ENCODE measurements at places on chromosomes 3 and 15.

DNA sequence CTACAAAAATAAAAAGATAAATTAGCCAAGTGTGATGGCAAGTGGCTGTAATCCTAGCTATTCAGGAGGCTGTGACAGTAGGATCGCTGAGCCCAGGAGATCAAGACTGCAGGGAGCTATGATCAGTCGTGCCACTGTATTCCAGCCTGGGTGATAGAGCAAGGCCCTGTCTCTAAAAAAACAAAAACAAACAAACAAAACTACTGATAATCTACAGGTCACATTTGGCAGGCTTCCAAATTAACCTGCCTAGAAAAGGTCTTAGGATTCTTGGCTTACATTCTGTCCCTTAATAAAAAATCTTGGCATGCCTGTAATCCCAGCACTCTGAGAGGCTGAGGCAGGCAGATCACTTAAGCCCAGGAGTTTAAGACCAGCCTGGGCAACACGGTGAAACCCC lies 33.4 kb upstream of the SETD2 start:
- no peak for DNase-seq

DNA sequence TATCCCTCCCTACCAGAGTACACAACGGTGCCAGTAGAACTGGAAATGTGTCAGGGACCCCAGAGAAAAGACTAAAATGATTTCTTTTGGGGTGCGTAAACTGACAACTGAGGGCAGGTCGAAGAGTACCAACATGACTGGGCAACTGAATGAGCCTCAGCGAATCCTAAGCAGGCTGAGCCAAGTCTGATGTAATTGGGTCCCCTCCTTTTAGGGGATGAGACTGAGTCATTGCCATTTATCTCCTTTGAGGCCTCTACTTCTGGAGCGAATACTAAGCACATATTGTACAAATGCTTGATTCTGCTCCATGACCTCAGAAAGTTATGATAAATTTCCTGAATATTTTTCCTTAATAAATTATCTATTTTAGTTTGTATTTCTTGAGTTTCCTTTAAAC lies 17.3 kb upstream of the GPR156 start:
- no peak for DNase-seq

GRCh38 chr3:50173685-50174516 lies 17.5 kb upstream of the GNAT1 start:
- no peak for DNase-seq

DNA sequence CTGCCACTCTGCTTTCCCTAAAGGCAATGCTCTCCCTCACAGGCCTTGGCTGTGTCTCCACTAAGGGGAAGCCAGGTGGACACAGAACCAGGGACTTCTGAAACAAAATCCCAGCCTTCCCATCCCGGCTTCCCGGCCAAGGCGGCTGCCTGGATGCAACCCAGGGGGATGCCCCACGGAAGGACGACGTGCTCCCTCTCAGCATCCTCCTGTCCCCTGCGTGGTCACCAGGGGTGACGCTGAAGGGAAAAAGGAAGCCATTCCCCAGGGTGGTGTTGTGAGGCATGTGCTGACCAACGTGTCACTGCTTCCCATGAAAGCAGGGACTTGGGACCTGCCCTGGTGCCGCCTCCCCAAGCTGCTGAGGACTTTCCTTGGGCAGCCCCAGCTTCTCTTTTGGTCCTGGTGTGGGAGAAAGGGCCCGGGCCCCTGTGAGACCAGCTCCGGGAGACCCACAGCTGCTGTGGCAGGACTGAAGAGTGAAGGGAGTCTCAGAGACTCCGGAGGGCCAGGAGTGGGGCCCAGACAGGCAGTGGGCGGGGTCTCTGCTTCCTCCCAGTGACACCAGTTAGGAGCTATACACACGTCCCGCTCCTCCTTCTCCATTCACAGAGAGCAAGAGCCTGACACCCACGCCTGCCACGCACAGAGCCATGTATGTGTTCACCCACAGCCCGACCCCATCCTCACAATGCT lies 139.2 kb downstream of the NUP210 start:
- no peak for DNase-seq

- DNase-seq: no peak
These were observed 45.8 kb downstream of the ZNF710 start for GRCh38 chr15:90046911-90047392.

DNA sequence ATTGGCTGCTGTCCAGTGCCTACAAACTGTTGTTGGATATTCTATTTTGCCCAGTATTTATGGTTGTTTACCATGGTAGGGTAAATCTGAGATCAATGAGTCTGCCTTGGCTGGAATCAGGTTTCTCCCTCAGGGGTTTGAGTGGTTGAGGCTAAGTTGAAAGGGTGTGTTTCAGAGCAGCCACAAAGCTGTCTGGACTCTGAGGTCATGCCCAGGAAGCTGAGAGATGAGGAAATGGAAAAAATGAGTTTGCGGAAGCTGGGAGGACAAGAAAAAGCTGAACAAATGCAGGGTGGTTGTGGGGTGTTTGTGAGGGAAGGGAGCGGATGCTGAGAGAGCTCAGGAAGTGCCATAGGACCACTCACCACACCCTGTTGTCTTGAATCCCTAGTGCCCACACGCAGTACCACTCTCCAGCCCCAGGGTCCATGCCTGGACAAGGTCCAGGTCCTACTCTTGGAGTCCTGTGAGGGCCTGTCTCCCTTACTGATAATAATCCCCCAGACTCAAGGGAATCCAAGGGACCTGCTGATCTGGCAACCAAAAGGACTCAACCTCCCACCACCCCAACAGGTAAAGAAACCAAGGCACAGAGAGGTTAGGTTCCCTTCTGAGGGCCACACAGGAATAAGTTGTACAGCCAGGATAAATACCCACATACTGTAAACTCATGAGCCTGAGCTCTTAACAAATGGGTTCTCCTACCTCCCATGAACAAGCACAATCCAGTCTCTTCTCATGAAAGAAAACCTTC lies 81.6 kb downstream of the PPCDC start:
- peak; percentile 83 for DNase-seq

GRCh38 chr3:78728406-78729145 lies 1039.2 kb downstream of the ROBO1 start:
- peak; percentile 63 for DNase-seq

DNA sequence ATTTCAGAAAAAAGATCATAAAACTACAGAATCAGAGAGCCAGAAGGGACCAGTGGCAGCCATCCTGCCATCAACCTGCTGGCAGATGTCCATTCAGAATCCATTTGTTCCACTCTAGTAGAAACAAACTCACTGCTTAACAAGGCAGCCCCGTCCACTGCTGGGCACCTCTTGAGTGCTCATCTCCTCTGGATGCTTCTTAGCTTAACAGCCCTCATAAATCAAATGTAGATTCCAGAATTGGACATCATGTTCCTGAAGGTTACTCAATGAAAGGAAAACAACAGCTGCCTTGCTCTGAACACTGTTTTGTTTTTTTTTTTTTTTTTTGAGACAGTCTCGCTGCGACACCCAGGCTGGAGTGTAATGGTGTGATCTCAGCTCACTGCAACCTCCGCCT lies 37.3 kb downstream of the ABCC5 start:
- DNase-seq: no peak

DNA sequence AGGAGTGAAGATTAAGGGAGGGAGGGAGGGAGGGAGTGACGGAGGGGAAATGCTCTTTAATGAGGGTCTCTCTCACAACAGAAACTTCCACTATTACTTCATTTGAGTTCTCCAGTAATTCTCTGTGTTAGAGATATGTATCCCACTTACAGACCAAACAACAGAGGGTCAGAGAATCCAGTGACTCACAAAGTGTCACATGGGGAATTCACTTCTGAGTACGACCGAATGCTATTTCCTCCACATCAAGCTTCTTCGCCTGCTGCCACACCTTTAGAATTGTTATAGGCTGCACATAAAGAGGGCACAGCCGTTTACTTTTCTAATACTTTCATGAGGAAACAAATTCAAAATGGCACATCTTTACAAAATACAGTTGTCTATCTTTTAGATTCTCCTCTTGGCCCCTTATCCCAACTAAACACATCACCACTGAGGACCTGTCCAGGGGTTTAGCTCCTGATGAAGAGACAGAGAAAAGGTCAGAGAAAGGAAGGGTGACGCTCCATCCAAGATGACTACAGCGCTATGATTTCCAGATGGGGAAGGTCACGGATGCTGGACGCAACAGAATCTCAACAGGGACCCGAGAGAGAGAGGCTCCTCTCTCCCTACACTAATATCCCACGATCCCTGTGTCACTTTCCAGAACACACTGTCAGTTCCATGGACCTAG lies 119.0 kb downstream of the XXYLT1 start:
- peak; percentile 80 for DNase-seq

GRCh38 chr15:65583701-65584100 lies 27.2 kb downstream of the INTS14 start:
- peak; percentile 48 for DNase-seq

DNA sequence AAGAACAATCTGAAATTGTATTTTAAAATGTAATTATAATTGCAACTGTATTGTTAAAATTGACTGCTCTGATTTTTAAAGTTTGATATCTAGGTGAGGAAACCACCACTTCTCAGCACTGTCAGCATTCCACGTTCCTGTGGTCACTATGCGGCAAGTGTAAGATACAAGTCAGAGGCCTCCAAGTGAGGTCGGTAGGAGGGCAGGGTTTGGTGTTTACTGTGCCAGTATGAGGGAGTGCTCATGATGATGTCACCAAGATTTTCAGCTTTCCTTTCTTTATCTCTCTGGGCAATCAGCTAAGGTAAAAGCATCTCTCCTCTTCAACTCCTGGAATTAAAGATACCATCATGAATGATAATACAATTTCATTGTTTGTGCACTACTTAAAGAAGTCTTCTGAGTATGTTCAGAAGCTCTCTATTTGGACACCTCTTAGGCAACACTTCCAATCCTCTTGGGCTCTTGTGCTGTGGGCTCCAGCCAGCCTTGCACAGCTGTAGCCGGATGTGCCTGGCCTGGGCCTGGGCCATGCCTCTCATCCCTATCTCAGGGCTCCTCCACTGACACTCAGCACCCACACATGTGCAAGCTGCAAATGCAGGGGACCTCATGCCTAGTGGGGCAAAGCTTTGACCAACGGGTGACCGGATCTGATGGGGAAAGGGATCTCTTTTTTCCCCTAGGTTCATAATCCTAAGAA lies 42.9 kb downstream of the CCR3 start:
- no peak for DNase-seq

DNA sequence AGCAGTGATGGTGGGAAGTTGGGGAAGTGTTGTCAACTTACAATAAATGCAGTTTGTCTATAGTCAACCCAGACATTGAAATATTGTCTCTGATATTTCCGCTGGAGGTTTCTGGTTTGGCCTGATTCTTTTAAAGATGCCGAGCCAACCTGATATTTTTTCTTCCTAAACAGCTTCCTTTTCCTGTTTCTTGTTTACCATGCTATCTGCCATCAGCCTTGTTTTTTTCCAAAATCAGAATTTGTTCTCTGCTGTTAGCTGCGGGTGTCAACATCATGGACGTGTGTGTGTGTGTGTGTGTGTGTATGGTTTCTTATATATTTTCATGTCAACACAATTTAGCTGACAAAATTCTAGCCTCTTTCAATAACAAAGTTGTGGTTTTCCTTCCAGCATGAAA lies 41.2 kb upstream of the XCR1 start:
- no peak for DNase-seq

GRCh38 chr3:30263925-30264313 lies 342.5 kb upstream of the TGFBR2 start:
- no peak for DNase-seq

All from fibroblast of skin of right quadriceps (primary cell).